ENCODE measurements at places on chromosomes 13 and 19. TPM values are rescaled to one million over a fixed set of nuclear protein-coding genes. Genes with fewer than 3 reads are reported as not detected.

The SULT2A1 gene
- not detected for total RNA-seq

The C2CD4C gene
- 1.7 TPM for total RNA-seq

The LSR gene
- 45.0 TPM for total RNA-seq

The ZNF816 gene
- total RNA-seq, result 11.6 TPM

The CRX gene
- total RNA-seq, result not detected
